ENCODE measurements at places on chromosomes 3 and 15.

GRCh38 chr3:187256051-187256616 lies 35.4 kb downstream of the MASP1 start:
- no peak for DNase-seq

DNA sequence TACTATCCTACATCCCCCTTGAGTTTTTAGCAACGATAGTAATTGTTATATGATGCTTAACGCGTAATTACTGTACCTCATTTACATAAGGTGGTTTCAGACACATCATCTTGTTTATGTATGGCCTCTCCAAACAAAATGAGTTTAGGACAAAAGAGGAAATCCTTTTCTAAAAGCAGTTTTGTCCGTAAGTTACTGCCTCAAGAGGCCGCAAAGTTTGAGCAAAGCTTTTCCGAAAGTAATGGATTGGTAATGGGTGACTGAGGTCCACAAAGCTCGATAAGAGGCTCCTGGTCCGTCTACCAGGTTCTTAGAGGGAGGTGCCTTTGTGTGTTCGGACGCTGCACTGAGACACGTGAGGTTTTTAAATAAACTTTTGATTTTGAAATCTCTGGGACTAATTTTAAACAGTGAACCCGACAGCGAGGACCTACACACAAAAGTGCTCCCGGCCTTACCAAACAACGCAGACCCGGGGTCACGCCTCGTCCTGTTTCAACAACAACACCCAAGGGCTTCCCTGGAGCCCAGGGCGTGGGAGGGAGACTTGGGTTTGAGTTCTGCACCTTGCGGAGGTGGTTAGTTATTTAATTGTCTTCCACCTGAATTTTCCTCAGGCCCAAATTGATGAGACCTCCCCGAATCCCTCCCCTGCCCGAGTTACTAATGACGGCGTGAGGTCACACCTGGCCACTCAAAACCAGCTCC lies 456 bp upstream of the C15orf61 start:
- no peak for DNase-seq

DNA sequence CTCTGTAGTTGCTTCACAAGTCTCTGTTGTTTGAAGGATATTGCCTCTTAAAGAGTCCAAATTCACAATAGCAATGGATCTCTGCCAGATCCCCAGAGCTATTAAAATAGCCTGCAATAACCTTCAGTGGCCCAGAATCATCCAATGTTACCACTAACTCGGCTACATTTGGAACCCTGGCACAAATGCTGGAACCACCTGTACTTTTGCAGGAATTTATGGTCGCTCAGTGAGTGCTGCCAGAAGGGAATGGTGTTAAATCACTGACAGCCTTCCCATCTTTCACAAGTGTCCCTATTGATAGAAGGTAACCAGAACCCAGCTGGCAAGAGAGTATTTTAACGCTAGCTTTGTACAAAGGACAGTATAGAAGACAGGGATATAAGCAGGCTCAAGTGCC lies 298.8 kb upstream of the PLSCR5 start:
- DNase-seq, result peak; percentile 15

GRCh38 chr3:101212730-101213129 lies 107.6 kb downstream of the IMPG2 start:
- no peak for DNase-seq

GRCh38 chr3:42654331-42655201 lies 1.1 kb downstream of the ZBTB47 start:
- peak; percentile 59 for DNase-seq

- no peak for DNase-seq
Measured at GRCh38 chr15:44595656-44596510, 58.9 kb downstream of the EIF3J start.

- no peak for DNase-seq
Measured at GRCh38 chr3:118108201-118108600, 926.4 kb downstream of the IGSF11 start.

- DNase-seq, result peak; percentile 10
Measured at GRCh38 chr3:126266291-126266840, 86.0 kb upstream of the ALDH1L1 start.

DNA sequence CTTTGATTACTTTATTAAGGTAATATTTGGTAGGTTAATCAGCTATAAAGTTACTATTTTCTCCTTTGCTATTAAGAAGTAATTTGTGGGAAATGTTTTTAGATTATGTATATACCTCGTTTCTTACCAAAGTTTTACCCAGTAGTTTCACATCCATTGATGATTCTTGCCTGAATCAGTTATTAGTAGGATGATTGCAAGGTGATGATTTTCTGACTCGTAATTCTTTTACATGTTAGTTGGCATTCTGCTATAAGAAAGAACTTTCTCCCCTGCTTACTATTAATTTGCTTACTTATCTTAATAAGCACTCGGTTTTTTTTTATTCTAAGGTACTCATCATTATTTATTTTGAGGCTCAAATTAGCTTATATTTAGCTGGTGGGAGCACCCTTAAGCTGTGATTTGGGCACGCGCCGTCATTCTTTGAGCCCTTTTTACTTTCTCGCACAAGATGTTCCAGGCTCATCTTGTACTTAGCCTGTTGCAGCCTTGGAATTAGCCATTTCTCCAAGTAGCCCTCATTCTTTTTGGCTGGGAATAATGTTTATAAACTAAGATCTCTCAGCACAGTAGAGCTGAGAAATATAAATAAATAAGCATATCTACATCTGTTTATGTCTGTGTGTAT lies 15.3 kb downstream of the USP3 start:
- no peak for DNase-seq

DNA sequence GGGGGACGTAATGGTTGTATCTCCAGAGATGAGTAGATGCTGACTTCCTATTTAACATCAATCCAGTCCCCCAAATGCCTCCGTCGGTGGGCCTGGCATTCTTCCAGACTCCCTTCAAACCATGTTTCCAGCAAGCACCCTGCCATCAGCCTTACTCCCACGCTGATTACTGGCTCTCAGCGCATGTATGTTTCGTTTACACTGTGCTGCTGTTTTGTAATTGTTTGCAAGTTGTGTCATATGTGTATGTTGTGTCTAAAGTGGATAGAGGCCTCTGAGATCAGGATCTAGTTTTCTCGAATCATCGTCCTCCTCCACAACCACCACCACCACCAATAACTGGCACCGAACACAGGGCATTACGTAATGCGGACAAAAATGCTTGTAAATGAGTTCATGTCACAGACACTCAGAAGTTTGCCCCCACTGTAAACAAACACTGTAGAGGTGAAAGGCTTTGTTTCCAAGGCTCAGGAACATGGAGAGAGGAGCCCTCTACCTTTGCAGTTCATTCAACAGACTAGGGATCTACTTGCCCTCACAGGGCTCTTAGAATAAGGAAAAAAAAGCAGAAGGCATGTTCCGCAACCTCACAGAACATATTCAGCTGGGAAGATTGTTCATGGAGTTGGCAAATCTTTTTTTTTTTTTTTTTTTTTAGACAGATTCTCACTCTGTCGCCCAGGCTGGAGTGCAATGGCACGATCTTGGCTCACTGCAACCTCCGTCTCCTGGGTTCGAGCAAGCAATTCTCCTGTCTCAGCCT lies 46.1 kb upstream of the SEMA4B start:
- peak; percentile 29 for DNase-seq

DNA sequence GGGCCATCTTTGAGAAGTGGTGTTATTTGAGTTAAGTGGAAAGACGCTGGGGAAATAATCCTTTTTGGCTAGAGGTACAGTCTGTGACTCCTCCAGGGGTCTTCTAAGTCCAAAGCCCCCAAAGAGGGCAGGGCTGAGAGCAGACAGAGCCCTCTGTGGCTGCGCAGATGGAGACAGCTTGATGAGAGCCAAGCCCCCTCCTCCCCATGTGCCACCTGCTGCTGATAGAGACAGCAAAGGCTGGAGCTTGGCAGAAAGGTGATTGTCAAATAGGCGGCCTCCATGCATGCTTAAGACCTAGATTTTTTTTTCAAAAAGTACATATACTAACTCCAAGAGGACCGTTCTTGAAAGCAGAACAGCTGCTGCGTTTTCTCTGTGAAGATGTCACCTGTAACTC lies 72.4 kb downstream of the CRYGS start:
- no peak for DNase-seq

- no peak for DNase-seq
Measured at GRCh38 chr3:31962801-31963205, 18.3 kb downstream of the OSBPL10 start.

DNA sequence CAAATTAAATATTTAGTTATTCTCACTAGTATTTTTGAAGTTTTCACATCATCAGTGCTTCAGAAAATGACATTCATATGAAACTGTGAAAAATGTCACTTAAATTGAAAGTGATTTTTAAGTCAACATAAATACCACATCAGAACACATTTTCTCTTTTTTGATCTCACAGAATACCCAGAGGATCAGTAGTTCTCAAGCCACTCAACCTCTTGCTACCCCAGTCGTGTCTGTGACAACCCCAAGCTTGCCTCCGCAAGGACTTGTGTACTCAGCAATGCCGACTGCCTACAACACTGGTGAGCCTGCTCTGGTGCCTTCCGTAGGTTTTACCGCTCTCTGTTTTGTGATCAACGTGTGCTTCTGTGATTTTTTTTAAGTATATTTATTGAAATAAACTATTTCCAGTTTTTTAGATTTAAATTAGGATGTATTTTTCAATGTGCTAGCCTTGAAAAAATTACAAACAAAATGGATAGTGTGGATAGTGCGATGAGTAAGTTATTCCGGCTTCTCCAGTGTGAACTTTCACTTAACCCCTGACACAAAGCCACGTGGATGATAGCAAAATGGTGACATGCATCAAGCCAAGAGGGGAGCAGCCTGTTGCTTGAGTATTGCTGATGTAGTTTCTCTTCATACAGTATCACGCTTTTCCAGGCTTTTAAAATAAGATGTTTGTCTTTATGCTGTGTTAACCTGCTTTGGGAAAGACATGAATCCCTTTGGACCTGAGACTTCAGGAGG lies 26.5 kb downstream of the LYSMD4 start:
- no peak for DNase-seq

DNA sequence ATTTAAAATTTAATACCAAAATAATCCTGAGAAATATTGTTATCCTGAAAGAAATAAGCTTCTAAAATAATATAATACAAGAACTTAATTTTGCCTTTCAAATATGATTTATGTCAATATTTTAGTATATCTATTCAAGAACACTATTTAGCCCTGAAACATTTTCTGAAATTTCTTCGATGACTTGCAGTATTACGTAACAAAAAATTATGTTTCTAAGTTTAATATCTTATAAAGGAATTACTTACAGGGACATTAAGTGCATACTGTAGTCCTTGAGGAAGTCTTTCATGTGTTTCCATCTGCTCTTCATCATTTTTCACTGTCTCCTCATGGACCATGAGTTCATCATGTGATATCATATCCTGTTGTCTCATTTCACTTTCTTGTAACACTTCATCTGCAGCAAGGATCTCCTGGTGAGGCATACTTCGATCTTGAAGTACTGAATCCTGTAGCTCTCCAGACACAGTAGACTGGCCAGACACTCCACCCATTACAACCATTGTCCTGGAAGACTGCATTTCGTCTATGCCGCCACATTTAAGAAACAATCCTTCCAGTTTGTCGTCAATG lies 62.0 kb downstream of the ZNF148 start:
- peak; percentile 23 for DNase-seq

DNA sequence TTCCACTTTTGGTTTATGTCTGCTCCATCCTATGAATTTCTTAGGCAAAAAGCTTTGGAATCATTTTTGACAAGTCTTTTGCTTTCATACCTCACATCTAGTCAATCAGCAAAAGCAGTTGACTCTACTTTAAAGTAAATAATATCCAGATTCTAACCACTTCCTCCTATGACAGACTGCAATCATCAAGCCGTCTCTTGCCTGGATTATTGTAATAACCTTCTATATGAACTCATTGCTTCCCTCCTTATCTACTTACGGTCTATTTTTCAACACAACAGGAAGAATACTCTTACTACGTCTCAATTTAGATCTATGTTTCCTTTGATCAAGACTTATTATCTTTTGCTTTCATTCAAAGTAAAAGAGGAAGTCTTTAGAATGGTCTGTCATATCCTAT lies 20.7 kb downstream of the CLDN1 start:
- DNase-seq, result no peak

GRCh38 chr15:88049506-88049905 lies 207.0 kb downstream of the NTRK3 start:
- DNase-seq, result no peak

DNA sequence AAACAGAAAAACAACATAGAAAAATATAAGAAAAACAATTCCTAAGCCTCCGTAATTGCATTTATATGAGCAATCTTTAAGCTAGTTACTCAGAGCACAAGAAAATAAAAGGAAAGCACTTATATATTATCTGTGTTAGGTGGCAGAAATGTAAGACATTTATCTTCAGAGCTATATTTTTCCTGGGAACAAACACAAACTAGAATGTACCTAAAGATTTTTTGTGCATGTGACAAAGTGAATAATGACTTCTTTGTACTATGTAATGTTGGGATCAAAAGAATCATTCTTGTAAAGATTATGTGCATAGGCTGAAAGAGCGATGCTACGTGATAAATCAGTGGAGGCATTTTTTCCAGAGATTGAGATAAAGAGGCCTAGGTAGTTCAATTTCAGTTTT lies 111.3 kb upstream of the GMNC start:
- no peak for DNase-seq

- DNase-seq, result no peak
Measured at GRCh38 chr15:77017761-77018720, 23.1 kb downstream of the PSTPIP1 start.

GRCh38 chr3:43862992-43863805 lies 172.5 kb downstream of the ABHD5 start:
- no peak for DNase-seq

DNA sequence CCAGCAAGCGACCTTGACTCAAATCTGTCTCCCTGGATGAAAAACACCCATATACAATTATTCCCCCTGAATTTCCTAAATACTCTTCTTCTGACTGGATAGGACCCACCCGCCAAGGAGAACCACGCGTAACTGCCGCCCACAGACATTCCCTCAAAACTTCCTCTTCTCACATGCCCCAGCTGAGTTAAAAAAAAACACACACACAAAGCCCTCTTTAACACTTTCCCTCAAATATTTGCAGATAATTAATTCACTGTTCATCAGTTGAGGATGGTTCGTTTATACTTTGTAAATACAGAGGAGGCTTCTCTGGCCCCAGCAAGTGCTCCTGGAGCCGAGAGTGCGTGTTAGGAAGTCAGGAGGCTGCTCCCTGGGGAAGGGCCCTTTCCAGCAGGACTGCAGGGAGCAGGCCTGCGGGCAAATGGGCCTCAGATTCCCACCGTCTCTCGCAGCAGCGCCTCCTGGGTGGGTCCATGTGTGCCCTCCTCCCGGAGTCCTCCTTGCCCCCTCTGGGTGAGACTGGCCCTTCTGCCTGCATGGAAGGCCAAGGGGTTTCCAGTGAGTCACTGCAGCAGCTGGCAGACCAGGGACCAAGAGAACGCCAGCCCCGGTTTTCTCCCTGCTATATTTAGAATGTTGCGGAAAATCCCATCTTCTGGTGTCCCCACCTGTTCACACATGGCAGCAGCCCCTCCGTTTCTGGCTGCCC lies 46.8 kb downstream of the MGLL start:
- DNase-seq, result peak; percentile 73

GRCh38 chr3:151638555-151639417 lies 94.9 kb upstream of the AADACL2 start:
- no peak for DNase-seq

Data from astrocyte of the spinal cord (primary cell).